Suppressor macrophage treated with lipopolysaccharide for 1 hour (primary cell): ENCODE measurements at places on chromosomes 7 and 10.

DNA sequence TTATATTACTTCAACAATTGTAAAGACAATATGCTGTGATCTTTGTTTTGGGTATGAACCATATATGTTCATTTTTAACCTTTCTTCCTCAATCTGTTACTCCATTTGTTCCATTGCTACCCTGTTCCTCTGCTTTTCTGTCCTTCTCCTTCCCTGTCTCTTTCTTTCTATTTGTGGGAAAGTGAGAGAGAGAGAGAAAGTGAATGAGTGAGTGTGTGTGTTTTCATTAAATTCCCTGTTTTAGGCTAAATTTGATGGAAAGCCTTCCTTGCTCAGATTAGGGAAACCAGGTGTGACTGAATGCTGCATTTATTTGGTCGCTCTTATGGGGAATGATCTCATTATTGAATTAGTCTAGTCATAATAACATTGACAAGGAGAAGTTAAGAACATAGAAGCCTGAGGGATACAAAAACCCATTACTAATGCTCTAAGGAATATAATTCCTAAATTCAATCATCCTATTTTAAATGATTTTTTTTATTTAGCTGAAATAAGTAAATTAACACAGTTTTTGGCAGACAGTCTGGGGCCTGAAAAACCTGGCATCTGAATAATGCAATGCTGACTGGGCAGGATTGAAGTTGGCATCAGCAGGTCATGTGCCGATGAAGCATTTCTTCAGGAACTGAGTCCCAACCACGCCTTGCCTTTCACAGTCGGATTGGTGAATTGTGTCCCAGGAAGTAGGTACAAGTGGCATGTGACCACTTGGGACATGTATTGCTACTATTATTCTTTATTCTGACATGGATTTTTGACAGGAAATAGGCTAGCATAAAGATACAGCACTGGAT lies 117.6 kb upstream of the LRGUK start:
- peak; percentile 15 for DNase-seq

GRCh38 chr10:12638103-12638502 lies 288.8 kb downstream of the CAMK1D start:
- no peak for DNase-seq

DNA sequence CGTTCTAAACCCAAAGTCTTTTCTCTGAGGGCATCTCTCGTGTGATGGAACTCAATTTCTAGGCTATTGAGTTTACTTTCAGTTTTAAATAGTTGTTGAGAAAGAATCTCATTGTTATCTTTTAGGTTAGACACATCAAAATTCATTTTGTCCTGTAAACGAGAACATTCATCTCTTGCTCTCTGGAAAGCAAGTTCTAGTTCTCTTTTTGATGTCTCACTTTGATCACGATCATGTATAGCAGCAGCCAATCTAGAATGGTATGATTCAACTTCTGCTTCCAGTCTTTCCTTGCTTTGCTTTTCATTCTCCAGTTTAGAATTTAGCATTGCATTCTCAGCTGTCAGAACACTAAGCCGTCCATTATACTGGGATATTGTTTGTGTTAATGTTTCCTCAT lies 65.1 kb downstream of the ANKRD26 start:
- no peak for DNase-seq

- DNase-seq = no peak
These were observed 3.1 kb downstream of the SOSTDC1 start for GRCh38 chr7:16462431-16462889.

DNA sequence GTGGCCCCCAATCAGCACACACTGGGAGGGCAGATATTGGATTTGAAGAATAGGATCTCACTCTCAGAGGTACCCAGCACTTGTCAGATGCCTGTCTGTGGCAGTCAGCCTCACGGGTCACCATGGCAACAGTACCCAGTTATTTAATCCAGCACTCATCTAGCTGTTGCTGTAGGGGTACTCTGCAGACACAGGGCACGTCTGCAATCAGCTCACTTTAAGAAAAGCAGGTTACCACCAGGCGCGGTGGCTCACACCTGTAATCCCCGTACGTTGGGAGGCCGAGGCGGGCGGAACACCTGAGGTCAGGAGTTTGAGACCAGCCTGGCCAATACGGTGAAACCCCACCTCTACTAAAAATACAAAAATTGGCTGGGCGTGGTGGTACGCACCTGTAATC lies 11.9 kb downstream of the SFXN4 start:
- no peak for DNase-seq

DNA sequence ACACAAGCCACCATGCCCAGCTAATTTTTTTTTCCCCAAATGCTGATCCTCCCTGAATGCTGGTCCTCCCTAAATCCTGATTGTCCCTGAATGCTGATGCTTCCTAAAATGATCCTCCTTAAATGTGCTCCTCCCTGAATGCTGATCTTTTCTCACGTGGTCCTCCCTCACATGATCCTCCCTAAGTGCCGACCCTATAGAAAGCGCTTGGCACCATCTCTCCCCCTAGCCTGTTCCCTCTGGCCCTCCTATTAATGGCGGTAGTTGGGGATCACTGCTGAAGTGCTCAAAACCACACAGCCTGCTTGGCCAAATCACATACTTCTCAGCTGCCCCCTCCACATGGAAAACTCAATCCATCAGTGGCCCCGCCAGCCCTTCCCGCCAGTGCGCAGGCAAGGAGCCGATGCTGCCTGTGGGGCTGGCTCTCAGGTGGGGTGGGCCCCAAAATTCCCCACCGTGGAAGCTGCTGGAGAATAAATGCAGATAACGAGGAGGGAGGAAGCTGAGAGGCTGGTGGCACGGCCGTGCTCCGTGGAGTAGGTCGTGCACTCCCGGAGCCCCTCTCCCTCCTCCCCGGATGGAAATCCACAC lies 42.9 kb downstream of the COL26A1 start:
- DNase-seq = no peak
